Pons (tissue), 1 donor: ENCODE measurements at places on chromosomes 2 and 18.

GRCh38 chr2:113890253-113891235 lies 655 bp downstream of the ACTR3 start:
- DNase-seq, result peak; percentile 87

DNA sequence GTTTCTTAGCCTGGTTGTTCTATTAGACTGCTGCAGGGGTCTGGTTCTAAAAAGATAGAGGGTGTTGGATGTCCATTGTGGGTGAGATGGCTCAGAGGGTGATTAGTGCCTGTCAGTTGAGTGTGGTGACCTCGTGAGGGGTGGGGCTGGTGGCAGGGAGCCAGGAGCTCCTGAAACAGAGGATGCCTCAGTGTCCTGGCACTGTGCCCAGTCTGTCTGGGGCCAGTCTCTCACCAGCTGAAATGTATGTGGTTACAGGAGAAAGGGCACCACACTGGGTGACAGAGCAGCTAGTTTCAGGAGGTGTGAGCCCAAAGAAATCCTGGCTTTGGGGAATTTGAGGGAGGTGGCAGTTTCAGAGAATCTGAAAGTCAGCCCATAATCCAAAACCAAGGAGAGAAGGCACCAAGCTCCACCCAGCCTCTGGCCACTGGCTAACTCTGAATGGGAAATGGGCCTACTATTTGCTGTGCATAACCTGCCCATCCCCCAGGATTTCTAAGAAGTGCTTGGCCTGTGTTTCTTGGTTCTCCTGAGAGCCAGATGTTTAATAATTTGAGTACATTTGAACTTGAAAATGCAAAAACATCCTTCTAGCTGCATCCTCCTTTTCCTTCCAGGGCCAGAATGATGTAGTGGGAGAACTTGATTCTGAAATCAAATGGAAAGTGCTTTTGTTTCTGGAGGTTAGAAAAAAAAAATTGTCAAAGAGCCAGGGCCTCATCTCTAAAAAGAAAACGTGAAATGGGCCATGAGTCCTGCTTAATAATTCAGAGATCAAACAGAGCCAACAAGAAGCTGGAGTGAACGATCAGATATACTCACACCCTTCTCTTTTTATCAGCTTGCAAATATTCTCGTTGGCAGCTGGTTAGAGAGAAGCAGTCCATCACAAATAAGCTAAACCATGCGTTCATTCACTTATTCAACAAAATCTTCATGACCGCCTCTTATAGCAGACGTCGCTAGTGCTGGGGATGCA lies 92.3 kb downstream of the B3GNT2 start:
- DNase-seq, result no peak

- DNase-seq, result no peak
Measured at GRCh38 chr18:57050310-57050949, 96.5 kb upstream of the BOD1L2 start.

GRCh38 chr2:200490001-200490400 lies 19.9 kb downstream of the KCTD18 start:
- DNase-seq, result no peak

- DNase-seq, result no peak
Measured at GRCh38 chr2:119206201-119206600, 17.4 kb upstream of the STEAP3 start.

- DNase-seq, result no peak
Measured at GRCh38 chr18:39801010-39801409, 2154.0 kb upstream of the PIK3C3 start.

DNA sequence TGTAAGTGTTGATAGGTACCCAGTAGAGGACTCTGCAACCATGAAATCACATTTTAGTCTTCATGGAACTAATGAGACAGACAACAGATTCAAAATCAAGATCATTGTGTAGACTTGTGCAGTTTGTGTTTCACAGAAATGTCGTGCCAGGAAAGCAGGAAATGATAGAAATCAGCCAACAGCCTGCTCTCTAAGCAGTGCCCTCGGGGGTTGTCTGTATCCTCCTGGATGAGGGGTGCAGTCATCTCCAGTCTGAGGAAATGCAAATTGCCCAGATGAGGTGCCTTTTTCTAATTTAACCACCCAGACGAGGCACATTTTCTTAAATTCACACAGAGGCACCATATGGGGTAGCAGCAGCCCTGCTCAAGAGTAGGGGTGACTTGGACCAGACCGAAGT lies 663.1 kb downstream of the XIRP2 start:
- DNase-seq, result no peak

DNA sequence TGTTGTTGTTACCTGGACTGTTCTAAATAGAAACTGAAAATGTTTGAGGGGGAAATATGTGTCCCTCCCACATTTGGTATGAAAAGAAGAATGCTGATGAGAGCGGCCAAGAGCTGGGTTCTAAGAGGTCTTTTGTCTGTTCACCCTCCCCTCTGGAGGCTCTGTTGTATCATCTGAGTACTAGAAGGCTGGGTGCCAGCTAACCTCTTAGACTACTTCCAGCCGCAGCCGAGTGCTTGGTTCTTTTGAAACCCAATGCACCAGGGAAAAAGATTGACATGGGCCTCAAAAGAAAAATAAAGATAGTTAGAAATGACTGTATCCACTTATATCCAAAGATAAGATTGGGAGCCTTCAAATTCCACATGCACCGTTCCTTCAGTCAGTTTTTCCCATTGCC lies 255.9 kb downstream of the TXNL1 start:
- peak; percentile 97 for DNase-seq

- DNase-seq, result no peak
Measured at GRCh38 chr2:36441816-36442215, 86.2 kb downstream of the CRIM1 start.

DNA sequence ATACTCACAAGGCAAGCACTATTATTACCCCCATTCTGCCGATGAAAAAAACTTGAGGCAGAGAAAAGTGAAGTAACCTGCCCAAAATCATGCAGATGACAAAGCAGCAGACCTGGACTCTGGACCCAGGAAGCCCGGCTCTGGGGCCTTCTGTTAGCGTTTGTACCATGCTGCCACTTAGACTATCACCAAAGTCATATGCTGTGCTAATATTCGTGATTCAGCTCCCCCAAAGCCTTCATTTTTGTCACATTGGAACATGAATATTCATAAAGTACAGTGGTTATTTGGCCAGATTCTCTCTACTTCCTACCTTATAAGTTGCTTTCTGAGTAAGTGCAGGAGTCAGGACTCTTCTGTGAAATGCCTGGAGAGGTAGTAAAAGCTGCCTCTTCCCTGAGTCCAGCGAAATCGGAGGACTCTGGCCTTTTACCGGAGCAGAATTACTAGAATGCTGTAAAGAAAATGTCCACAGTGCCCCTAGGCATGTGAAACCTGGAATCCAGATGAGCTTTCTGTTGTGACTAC lies 86.7 kb downstream of the FTCDNL1 start:
- DNase-seq, result no peak

DNA sequence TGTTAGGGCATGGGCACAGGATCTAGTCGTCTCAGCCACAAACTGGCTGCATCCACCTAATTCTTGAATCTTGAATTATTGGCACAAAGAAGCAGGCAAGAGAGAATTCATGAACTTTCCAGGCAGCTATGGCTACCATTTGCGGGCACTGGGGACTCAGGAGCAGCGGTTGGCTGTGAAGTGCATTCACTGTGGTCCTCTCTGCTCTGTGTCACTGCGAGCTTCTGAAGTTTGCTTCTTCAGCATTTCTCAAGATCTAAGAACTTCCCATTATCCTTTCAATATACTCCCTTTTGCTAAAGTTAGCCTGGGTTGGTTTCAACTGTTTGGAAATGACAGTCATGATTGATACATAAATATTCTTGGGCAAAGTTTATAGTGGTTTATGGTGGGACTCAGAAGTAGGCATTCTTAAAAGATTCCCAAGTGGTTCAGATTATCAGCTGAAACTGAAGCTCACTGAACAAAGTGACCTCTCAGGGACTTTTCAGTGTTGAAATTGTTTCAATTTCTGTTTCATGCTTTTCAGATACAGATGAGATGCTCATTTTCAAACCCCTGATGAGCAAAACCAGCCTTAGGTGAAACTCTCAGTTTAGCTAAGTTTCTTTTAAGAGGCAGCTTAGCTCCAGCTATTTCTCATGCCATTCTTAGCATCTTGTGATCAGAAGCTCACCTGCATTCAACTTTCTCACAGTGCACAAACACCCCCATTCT lies 1258.3 kb upstream of the GYPC start:
- DNase-seq, result no peak

- no peak for DNase-seq
Measured at GRCh38 chr2:157196956-157197355, 60.5 kb upstream of the GALNT5 start.

DNA sequence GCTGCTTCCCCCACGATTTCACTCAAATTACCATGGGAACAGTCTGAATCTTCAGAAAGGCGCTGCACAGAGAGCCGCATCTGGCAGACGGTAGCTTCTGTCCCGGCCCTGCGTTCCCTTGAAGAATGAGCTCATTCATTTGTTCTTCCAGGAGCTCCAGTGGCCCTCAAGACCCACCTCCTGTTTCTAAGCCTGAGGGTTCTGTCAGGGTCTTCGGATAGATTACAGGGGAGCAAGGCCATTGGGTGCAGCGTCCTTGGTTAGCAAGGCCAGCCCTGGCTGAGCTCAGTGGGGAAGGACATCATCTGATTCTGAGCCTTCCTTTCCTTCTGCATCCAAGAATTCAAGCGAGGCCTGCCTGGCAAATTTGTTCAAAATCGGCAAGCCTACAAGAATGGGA lies 111.9 kb downstream of the PDCL3 start:
- no peak for DNase-seq

DNA sequence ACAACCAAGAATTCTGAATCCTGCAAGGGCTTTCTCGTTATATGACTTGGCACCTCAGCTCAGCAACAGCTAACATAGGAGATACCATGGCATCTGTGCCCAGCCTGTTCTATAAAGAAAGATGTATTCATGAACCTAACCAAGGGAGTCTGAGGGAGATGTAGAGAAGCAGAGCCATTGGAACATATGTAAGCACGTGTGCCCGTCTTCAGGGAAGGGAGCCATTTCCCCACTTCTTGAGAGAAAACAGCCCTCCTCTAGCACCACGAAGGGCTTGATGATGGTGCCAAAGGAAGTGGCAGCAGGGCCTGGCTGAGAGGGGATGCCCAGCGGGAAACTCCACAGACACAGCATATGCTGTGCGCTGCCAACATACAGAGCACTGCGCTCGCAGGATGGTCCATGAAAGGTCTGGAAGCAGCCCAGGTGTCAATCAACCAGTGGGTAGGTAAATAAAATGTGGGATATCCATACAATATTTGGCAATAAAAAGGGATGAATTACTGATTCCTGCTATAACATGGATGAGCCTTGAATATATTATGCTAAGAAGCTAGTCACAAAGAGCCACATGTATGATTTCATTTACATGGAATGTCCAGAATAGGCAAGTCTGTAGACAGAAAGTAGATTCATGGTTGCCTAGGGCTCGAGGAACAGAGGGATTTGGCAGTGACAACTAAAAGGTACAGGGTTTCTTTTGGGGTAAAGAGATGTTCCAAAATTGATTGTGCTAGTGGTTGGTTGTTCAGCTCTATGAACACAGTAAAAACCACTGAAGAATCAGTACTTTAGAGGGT lies 16.1 kb downstream of the TMEM247 start:
- no peak for DNase-seq

- DNase-seq, result no peak
Measured at GRCh38 chr18:36035253-36035652, 32.1 kb downstream of the RPRD1A start.

GRCh38 chr2:226526716-226527115 lies 272.9 kb downstream of the IRS1 start:
- no peak for DNase-seq

GRCh38 chr2:69251943-69252342 lies 135.1 kb downstream of the GFPT1 start:
- DNase-seq, result no peak

DNA sequence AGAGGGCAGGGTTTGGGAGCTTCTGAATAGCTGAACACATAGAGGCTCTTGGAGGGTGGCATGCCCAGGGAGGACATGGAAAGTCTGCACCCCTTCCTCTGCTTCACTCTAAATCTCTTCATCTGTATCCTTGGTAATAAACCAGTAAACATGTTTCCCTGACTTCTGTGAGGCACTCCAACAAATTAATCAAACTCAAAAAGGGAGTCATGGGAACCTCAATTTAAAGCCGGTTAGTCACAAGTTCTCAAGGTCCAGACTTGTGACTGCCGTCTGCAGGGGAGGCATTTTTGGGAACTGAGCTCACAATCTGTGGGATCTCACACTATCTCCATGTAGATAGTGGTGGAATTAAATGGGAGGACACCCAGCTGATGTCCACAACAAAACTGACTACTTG lies 33.1 kb upstream of the STON1 start:
- no peak for DNase-seq

GRCh38 chr2:29865512-29865911 lies 55.9 kb downstream of the ALK start:
- no peak for DNase-seq

DNA sequence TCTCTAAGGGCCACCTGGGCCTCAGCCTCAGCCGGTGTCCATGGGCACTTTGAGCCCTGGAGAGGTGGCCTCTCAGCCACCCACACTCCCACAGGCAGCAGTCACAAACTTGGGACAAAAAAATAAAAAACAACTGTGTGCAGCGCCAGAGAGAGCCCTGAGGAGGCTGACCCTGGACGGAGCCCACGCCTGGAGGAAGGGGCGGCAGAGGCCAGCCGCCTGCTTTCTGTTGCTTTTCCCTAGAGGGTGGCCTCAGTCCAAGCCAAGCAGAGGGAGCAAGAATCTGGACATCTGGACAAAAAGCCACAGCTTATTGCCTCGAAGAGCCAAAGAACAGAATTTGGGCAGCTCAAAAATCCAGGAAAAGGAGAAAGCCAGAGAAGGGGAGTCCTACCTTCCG lies 43.3 kb upstream of the LDLRAD4 start:
- no peak for DNase-seq

DNA sequence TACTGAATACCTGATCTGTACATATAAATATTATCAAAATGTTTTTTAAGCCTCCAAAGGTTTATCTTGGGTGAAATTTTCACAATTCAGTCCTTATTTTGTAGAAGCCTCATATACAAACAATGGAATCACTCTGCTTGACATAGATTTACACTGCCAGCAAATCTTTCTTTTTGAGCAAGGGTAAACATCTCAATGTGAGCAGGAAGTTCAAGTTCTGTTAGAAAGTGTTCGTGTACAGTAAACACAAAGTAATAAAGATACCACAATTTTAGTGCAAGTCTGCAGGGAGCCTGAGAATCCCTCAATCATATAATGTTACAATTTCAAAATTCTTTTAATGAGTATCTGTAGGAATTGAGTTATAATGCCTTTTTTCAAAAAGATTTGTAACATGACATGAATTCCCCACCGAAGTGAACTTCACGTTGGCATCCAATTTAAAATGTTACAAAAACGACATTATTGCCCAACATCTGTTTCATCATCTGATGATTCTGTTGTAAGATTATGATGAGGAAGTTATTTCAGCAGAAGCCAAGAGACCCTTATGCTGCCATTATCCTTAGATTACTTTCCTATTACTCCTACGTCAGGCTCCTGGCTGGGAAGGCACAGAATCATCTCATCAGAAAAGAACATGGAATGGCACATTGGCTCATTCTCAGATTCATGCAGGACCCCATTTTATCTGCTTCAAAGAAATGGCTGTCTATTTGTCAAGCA lies 283.9 kb upstream of the ACVR2A start:
- peak; percentile 11 for DNase-seq

DNA sequence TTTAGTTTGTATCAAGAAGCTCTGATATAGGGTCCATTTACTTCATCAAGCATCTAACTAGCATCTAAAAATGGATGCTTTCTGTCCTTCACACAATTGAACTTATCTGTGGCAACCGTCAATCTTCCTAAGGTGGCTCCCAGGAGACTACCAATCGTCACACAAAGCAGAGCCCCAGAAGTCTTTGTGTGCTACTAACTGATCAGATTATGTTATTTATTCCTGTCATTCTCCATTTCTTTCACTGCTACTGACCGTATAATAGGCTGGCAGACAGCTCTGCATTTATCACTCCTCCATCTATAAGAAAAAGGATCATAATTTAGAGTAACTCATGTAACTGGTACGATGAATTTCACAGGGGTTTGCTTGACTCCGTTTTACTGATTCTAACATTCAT lies 585.0 kb upstream of the NXPH2 start:
- no peak for DNase-seq
